ENCODE measurements at places on chromosomes 2 and 18. TPM values are rescaled to one million over a fixed set of nuclear protein-coding genes. Genes with fewer than 3 reads are reported as not detected.

SNTG2 gene
- total RNA-seq, result 2.6 TPM

PJVK gene
- 1.7 TPM for total RNA-seq

CDH20 gene
- 0.14 TPM for total RNA-seq

RAMP1 gene
- total RNA-seq, result not detected

LCT gene
- 0.11 TPM for total RNA-seq

GALR1 gene
- not detected for total RNA-seq

AQP12A gene
- total RNA-seq, result not detected

DSG2 gene
- 0.23 TPM for total RNA-seq

TUBA4B gene
- not detected for total RNA-seq

MATN3 gene
- total RNA-seq, result not detected

DNAJB2 gene
- total RNA-seq, result 59.7 TPM

SERPINE2 gene
- 46.0 TPM for total RNA-seq

Measured in activated naive CD4-positive, alpha-beta T cell treated with anti-CD3 and anti-CD28 coated beads, Interleukin-2, amount 50 U/mL, for 72 hours (primary cell).